ENCODE measurements at places on chromosomes 11 and 22.

DNA sequence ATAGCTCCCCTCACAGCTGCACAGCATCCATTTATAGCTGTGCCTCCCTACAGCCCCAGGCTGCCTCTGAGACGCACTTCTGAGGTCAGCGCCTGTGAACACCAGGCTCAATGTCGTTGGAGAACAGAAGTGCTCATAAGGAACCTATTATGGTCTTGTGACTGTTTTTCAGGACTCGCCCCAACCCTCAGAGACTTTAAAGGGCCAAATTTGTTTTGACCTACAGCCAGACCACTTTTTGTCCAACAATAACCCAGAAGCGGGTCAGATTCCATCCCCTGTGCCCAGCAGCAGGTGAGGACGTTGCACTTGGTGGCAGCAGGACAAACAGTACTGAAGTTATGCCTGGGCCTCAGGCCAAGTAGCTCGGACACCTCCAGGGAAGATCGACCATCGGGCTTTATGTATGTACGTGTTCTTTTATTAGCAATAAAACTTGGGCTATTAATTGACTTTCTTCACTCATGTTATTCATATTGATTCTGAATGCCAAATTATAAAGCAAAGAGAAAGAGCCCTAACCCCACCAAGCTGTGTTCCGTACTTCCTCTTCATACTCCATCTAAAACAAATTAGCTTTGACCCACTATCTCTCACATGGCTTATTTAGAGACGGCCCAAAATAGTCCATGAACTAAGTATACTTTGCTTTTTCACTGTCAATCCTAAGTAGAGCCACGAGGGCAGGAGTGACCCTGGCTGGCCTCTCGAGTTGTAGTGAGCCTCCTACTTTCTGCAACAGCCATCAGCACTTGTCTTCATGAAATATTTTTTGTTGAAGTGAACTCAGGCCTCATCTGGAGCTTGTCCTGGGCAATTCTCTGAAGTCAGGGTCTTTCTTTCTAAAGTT lies 92.3 kb upstream of the PAX6 start:
- no peak overlapping the region for H3K27ac ChIP-seq
- H3K4me3 ChIP-seq: no peak overlapping the region
- H3K36me3 ChIP-seq: no peaks in the 10 kb centered on the region
- H3K4me1 ChIP-seq: no peaks in the 10 kb centered on the region

- H3K27ac ChIP-seq: no peak within 1 kb of the TSS
- H3K4me3 ChIP-seq: no peak within 1 kb of the TSS
- no peaks in the 10 kb centered on the region for H3K27me3 ChIP-seq
- peaks cover 5% of the 10 kb centered on the region for H3K4me1 ChIP-seq
- H3K36me3 ChIP-seq: no peaks in the 10 kb centered on the region
Observed at GRCh38 chr11:18265949-18266348, at the start of gene SAA1. Gene SAA1, plus strand, starts transcription at chr11:18266264. Its CDS starts 624 bp downstream, at chr11:18266888.

- H3K4me3 ChIP-seq: no peak overlapping the region
- DNase-seq: no peak
- no peaks in the 10 kb centered on the region for H3K27me3 ChIP-seq
- H3K4me1 ChIP-seq: no peaks in the 10 kb centered on the region
Observed at GRCh38 chr11:88158081-88158480, 17.2 kb downstream of the RAB38 start.

GRCh38 chr22:30424534-30425326 lies 838 bp upstream of the MTFP1 start:
- H3K4me3 ChIP-seq: peak overlapping the region; percentile 66
- H3K27ac ChIP-seq: peak overlapping the region; percentile 95
- H3K4me1 ChIP-seq: peaks cover 66% of the 10 kb centered on the region
- no peaks in the 10 kb centered on the region for H3K27me3 ChIP-seq
- H3K36me3 ChIP-seq: peaks cover 2% of the 10 kb centered on the region

GRCh38 chr11:27228906-27229290 lies 134.1 kb downstream of the CCDC34 start:
- no peaks in the 10 kb centered on the region for H3K36me3 ChIP-seq
- no peak for DNase-seq
- no peak overlapping the region for H3K27ac ChIP-seq
- peaks cover 16% of the 10 kb centered on the region for H3K4me1 ChIP-seq
- no peaks in the 10 kb centered on the region for H3K27me3 ChIP-seq
- H3K4me3 ChIP-seq: no peak overlapping the region

DNA sequence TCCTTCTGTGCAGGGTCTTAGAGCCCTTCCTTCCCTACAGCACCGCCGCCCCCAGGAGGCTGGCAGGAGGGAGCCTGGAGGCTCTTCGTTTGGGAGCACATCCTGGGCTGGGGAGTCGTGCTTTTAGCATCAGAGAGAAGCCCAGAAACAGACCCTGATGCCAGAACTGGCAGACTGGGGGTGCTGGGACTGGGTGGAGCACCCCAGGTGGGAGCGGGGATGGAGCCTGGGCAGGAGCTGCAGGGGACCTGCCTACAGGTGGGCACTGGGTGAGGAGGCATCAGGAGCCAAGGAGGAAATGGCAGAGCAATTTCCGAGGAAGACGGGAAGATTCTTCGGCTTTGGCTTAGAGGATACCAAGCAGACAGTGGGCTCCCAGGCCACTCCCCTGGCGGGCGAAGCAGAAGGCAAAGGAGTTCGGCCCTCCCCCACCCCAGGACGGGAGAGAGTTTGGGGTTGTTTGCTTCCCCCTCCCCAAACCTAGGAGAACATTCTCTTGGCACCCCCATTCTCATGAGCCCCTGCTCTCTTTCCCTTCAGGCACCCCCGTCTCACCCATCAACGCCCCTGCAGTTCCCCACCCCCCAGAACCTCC lies 1.1 kb downstream of the SYT7 start:
- peaks cover 3% of the 10 kb centered on the region for H3K4me1 ChIP-seq
- no peak for DNase-seq
- no peak overlapping the region for H3K4me3 ChIP-seq

GRCh38 chr22:37497062-37497599 lies 10.9 kb upstream of the MFNG start:
- H3K27ac ChIP-seq: peak overlapping the region; percentile 42
- no peak overlapping the region for H3K4me3 ChIP-seq
- peaks cover 60% of the 10 kb centered on the region for H3K36me3 ChIP-seq
- H3K4me1 ChIP-seq: peaks cover 28% of the 10 kb centered on the region
- peak; percentile 41 for DNase-seq

Data from keratinocyte (primary cell).